ENCODE measurements at places on chromosomes 4 and X.

DNA sequence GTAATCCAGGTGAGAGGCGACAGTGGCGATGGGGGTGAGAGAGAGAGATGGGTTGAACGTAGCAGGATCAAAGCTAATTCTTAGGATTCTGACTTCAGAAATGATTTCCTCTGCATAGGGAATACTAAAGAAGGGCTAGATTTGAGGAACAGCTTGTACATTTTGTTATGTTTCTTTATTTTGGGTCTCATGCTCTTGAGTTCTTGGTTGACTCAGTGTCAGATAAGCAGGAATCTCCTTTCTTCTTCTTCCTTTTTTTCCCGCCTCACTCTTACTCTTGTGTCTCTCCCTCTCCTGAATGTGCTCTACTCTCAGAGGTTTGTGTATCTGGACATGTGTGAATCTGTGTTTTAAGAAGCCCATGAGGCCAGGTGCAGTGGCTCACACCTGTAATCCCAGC is 36.4 kb downstream of the FAM193A start:
- no peak for DNase-seq

DNA sequence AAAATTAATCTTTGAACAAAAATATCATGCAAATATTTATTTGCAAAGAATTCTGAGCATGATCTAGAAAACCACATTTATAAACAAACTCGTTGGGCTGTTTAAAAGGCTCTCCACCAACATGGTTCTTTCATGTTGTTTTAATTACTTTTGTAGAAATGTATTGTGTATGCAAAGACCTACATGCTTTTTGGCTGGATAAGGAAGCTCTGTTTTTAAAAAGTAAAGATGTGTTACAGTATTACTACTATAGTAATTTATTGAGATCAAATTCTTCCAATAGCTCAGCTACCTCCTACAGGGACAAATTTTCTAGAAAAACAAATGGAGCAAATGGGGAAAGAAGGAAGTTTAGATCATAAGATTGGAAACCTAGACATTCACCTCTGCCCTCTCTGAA is 177.5 kb upstream of the TTC29 start:
- DNase-seq, result no peak

GRCh38 chr4:74219240-74219639 is 61.3 kb downstream of the MTHFD2L start:
- DNase-seq, result no peak

- no peak for DNase-seq
Measured at GRCh38 chrX:65757943-65758342, 90.5 kb downstream of the MSN start.

- no peak for DNase-seq
Measured at GRCh38 chr4:124610211-124610610, 102.3 kb downstream of the ANKRD50 start.

DNA sequence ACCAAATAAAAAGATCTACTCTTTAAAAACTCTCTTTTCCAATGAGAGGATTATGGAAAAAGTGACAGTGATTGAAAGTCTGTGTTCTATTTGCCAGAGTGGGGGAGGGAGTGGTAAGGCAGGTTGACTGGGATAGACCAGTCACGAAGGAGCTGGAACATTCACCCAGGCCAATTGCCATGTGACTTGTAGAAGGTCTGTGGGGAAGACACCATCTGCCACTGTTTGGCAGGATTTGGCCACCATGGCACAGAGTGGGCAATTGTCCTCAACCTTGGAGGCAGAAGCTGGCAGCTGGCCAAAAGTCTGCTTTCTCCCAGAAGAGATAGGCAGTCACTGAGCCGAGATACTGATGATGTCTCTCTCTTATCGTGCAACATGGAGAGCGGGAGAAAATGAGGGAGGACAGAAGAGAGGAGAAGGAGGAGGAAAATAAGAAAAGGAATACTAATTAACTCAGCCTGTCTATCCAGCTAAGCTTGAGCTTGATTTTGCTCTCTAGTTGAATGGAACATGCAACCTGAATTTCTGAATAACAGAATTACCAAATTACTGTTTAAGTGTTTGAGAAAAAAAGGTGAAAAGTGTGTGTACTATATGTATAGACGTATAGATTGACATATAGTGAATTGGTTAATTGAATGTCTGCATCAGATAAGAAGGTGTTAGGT is 267.1 kb downstream of the ARHGAP24 start:
- DNase-seq, result no peak

GRCh38 chr4:127400731-127401346 is 231.9 kb upstream of the INTU start:
- DNase-seq, result peak; percentile 84

GRCh38 chrX:119762718-119763117 is 4.3 kb downstream of the SOWAHD start:
- no peak for DNase-seq

GRCh38 chrX:100658941-100659381 is 15.0 kb downstream of the SRPX2 start:
- DNase-seq, result no peak

- DNase-seq, result no peak
Measured at GRCh38 chr4:25178838-25179261, 18.6 kb upstream of the SEPSECS start.

DNA sequence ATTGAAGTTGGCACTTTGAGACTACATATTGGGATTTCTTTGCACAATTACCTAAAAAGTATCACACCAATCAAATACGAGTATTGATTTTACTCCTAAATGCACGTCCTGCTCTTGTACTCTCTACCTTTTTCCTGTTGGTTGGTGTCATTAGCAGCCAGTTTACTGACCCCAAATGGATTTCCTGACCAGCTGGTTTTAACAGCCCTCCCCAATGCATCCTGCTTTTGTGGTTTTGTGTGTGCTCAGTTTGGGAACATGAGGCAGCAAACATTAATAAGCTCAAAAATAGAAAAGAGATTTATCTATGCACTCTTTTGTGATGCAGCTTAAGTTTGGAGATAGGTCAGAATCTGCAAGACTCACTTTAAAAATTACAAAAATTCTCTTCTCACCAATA is 230.3 kb downstream of the MAPK10 start:
- DNase-seq, result no peak

DNA sequence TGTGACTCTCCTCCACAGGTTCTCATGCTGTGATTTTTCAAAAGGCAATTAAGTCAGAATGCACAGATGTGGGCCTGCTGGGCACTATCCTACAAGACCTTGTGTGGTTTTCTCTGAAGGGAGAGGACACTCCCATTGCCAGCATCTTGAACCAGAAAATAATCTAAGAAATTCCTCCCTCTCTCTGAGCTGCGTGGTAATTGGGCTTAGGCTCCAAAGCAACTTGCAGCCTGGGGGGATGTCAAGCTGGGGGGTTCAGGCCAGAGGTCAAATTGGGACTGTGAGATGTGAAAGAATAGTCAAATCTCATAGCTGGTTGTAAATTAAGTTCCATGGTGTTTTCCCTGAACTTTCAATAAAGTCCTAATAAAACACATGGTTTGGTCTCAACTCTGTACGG is 350.6 kb upstream of the SLC7A11 start:
- no peak for DNase-seq

DNA sequence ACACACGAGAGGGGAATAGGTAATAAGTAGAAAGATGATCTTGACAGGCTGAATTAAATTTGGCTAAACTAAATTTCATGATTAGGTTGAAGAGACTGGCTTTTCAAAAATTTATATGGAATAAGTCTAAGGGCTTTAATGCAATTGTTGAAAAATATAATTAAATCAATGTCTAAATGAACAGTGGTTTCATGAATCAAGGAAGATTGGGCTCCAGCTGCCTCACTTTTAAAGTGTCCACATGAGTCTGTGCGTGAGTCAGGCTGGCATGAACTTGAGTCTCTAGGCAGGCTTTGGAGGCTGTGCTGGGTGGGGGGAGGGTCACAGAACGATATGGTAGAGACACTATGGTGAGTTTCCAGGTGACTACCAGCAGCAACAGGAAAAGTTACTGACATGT is 111.9 kb downstream of the SORBS2 start:
- DNase-seq, result no peak

- DNase-seq, result no peak
Measured at GRCh38 chrX:22004866-22005265, 27.3 kb upstream of the PHEX start.

- no peak for DNase-seq
Measured at GRCh38 chrX:41445171-41445570, 2.0 kb upstream of the NYX start.

DNA sequence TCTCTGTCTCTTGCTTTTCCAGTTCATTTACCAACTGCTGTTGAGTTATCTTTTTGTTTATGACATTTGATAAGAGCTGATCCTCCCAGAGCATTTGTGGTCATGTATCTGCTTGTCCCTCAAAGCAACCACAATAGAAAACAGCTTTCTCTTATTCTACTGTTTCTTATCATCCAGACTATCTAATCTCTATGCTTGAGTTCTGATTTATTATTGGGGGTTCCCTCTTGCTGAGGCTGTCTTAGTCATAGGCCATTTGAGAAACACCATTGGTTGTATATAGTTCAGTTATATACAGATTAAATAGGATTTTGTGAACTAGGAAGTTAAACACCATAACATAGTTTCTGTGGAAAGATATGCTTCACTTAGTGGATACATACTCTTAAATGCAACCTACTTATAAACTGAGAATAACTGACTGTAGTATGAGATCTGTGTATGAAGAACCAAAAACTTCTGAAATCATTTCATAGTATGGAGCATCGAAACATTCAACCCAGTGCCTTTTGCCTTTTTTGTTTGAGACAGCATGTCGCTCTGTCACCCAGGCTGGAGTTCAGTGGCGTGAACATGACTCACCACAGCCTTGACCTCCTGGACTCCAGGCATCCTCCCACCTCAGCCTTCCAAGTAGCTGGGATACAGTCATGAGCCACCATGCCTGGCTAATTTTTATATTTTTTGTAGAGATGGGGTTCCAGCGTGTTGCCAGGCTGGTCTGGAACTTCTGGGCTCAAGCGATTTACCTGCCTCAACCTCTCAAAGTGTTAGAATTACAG is 75.8 kb downstream of the STIM2 start:
- no peak for DNase-seq

GRCh38 chr4:23504083-23504482 is 385.8 kb downstream of the PPARGC1A start:
- no peak for DNase-seq

DNA sequence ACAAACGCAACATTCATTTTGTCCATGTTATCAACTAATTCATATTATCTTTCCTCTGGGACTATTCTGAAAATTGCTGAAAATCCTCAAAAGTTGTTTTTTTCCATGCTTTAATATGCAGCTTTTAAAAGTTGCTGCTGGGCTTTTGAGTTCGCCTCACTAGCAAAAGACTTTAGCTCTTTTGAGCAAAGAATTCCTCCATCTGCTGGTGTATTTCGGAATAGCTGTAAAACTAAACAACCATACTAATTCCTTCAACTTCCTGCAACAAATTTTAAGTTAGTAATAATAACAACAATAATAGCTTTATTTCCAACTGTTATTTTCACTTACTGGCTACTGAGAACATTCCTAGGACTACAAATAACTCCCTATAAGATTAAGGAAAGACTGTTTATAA is 124.5 kb upstream of the PLAC1 start:
- peak; percentile 51 for DNase-seq

- DNase-seq, result no peak
Measured at GRCh38 chr4:168496834-168497233, at the start of gene PALLD. Gene PALLD (plus strand): TSS chr4:168497052.

- no peak for DNase-seq
Measured at GRCh38 chr4:70399319-70399718, 1.6 kb downstream of the OPRPN start.

- no peak for DNase-seq
Measured at GRCh38 chr4:1626941-1627340, 57.2 kb downstream of the FAM53A start.

DNA sequence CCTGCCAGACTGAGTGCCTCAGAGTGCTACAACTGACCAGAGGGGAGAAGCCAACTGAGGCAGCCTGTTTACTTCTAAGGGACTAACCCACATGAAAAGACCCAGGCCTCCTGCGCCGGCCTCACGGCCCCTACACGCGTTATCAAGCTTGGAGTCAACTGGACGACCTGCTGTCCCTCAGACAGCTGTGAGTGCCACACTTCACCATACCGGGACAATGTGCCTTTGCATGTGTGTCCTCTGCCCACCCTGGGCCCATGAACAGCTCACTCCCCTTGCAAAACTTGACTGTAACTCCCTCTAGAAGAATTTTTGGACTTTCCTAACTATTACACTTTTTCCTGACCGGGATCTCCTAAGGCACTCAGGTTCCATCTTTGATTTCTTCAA is 1.8 kb downstream of the NOP14 start:
- DNase-seq, result no peak

DNA sequence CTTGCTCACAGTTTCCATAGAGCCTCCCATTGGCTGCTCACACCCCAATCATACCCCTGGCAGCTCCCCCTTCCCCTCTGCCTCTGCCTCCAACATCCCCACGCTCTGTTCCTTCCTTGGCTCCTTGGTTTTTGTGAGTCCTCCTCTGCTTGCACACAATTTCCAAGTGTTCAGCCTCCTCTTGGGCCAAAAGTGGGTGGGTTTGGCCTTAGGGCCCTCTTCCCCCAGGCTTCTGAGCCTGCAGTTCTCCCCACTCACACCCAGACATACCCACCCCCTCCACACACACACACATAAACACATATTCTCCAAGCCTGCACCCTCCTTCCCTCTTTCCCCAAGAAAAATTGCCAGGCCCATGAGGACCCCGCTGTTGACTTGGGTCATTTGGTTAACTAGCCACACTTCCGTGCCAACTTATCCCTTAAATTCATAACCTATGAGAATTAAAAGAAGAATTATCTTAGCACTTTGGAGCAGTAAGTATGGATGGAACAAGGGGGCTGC is 4.5 kb downstream of the APLN start:
- no peak for DNase-seq

DNA sequence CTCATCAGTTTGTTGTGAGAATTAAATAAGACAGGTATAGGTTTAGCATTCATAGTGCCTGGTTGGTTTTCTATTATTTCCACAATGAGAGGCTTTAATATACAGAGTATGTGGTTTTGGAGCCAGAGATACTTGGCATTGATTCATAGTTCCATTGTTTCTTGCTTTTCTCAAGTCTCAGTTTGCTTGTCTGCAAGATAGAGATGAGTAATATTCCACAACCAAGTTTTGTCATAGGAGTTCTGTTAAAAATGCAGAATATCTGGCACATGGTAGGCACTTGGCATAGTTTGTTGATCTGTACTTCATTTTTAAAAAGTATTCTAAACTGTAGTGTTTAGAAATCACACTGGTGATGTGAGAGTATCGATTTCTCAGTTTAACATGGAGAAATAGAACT is 37.5 kb upstream of the EDA2R start:
- DNase-seq, result no peak

- DNase-seq, result no peak
Measured at GRCh38 chrX:13304052-13304451, 15.8 kb downstream of the ATXN3L start.

DNA sequence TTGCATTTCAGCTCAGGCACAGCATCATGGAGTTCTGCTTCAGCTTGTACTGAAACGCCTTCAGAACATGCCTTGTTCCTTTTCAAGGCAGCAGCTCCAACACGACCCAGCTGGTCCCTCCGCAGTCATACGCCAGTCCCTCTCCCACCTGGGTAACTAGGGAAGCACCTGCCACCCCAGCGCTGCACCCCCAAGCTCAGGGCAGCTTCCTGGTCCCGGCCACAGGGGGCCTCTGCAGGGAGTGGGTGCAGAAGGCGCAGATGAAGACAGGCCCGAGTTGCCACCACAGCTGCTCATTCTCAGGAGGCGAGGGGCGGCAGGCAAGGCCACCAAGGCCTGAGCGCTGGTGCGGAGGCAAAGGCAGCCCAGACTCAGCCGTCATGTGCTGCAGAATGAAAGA is 21.8 kb downstream of the WDR1 start:
- no peak for DNase-seq

GRCh38 chr4:138875891-138876608 is 139.5 kb upstream of the NOCT start:
- DNase-seq, result no peak
